ENCODE measurements at places on chromosomes 16 and 17.
A peak's percentile ranks its signal among the peaks of the same experiment; 100 is the strongest.

- DNase-seq = no peak
Measured at GRCh38 chr16:12132290-12132689, 155.8 kb downstream of the SNX29 start.

DNA sequence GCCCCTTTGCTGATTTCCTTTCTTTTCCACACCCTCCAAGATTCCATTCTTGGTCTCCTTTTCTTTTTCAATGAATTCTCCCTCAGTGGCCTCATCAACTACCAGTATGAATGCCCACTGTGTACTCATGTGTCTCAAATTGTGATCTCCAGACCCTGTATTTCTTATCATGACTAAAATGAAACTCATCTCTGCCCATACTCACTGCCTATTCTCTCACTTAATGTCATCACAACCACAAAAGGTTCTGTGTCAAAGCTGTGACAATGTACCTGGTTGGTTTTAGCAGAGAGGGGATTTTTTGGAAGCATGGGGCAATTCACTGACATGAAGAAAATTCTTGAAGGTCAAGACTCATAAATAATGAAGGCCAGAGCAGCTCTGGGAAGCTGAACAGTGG, 11.5 kb upstream of the TBX4 start:
- DNase-seq = no peak

DNA sequence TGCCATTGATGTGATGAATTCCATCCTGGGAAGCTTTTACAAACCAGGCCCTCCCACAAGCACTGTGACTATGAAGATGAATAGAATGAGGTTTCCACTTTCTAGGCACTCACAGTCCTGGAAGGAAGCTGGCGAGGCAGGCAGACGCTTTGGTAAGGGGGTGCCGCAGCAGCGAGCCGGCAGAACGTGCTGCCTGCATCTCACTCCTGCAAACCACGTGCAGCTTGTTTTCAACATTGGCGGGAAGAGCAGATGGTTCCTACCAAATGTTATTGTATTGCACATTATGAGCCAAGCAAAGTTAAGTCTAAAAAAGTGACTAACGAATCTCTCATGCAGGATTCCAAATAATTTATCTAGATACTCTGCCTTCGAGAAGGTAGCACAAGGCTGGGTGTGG, 3.7 kb upstream of the DNAI2 start:
- DNase-seq = no peak

DNA sequence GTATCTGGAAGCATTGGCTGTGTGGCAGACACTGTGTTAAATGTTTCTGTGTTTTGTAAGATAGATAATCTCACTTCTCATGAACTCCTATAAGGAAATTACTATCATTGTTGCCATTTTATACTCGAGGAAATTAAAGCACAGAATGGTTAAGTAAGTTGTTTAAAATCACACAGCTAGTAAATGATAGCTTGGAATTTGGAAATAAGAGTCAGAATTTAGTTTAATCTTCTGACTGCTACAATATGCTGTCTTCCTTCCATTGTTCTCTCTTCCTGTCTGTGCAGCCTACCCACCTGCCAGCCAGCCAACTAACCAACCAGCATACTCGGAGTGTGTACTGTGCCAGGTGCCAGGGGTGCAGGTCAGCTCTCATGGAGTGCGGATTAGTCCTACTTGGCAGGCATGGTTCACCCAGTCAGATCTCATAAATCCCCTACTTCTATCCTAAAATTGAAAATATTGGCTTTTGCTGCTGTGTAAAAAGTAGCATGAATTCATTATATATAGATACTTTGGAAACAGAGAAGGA, 79.9 kb upstream of the LGALS9 start:
- DNase-seq = no peak

DNA sequence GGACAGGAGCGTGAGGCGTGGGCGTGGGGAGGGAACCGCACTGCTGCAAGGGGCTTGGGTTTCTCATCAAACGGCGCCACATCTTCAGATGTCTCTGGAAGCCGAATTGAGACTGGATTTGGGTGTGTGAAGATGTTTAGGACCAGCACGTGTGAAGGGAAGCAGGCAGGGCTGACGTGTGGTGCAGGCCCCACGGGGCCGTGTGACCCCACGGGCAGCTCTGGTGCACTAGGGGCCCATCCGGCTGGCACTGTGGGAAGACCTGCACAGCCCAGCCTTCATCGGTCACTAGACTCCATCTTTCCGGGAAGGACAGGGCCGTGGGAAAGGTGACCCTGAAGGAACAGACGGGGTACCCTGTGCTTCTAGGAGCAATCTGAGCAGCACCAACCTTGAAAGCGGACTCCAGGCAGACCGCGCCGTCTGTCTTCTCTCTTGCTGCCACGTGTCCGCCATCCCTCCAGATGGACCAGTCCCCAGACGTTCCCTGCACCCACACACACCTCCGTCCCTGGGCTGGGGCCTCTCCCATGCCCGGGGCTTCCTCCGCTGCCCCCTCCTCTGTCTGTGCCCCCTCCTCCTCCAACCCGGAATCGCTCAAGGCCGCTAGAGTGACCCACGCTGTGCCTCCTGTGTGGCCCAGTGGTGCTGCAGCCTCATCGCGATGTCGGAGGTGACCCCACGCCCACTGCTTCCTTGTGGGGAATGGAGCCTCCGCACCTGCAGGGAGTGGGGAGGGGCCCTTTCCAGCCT, 23.4 kb upstream of the CBFA2T3 start:
- no peak for DNase-seq

DNA sequence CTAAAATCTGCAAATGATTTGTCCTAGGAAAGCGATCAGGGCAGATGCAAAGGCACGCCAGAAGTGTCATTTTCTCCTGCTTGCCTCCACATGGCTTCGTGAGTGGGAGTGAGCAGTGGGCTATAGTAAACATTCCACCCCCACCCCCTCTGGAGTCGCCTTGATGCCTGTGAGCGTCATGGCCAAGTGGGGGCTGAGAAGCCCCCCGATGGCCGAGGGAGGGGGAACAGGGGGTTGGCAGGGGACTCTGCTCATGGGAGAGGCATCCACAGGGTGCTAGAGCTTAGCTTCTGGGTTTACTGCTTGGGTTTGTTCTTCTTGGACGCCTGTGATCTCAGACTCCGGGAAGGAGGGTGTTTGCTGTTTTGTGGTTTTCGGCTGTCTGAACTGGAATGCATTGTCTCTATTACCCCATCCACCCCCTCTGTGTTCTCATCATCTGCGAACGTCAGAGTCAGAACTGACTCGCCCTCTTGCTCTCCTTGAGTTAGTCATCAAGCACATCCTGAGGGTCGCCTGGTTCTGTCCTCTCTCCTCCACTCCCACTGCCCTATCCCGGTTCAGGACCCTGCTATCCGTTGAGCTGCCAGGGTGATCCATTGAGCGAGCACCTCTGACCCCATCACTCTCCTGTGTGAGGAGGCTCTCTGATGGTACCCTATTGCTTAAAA, 15.4 kb downstream of the TNS4 start:
- peak; percentile 18 for DNase-seq

- DNase-seq = no peak
Measured at GRCh38 chr17:82754297-82755208, 2.7 kb downstream of the TBCD start.

DNA sequence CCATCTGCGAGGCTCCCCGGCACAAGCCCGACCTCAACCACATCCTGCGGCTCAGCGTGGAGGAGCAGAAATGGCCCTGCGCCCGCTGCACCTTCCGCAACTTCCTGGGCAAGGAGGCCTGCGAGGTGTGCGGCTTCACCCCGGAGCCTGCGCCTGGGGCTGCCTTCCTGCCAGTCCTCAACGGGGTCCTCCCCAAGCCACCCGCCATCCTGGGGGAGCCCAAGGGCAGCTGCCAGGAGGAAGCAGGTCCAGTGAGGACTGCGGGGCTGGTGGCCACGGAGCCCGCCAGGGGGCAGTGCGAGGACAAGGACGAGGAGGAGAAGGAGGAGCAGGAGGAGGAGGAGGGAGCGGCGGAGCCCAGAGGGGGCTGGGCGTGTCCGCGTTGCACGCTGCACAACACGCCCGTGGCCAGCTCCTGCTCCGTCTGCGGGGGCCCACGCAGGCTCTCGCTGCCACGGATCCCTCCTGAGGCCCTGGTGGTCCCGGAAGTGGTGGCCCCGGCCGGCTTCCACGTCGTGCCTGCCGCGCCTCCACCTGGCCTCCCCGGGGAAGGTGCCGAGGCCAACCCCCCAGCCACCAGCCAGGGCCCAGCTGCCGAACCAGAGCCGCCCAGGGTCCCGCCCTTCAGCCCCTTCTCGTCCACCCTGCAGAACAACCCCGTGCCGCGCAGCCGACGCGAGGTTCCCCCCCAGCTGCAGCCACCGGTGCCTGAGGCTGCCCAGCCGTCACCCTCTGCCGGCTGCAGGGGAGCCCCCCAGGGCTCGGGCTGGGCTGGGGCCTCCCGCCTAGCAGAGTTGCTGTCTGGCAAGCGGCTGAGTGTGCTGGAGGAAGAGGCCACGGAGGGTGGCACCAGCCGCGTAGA, 13.1 kb upstream of the PRR35 start:
- no peak for DNase-seq

DNA sequence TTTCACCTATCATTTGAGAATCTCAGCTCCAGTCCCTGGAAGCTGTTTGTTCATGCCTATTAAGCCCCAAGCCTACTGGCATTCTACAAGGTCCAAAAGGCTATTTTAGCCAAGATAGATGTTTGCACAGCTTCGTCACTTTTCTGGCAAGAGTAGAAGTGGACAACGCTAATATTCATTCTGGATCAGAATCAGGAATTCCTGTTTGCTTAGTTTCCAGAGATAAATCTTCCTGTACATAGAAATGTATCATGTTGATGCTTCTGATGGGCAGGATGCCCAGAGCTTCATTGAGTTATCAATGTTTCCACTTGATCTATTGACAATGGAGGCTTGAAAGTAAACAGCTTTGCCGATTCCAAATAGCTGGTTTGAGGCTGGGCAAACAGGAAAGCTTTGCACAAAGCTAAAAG, 260.7 kb upstream of the CA10 start:
- DNase-seq = no peak

GRCh38 chr17:59126809-59127417, 20.2 kb upstream of the TRIM37 start:
- no peak for DNase-seq

- DNase-seq = no peak
Measured at GRCh38 chr16:78211946-78212345, 112.5 kb downstream of the WWOX start.

DNA sequence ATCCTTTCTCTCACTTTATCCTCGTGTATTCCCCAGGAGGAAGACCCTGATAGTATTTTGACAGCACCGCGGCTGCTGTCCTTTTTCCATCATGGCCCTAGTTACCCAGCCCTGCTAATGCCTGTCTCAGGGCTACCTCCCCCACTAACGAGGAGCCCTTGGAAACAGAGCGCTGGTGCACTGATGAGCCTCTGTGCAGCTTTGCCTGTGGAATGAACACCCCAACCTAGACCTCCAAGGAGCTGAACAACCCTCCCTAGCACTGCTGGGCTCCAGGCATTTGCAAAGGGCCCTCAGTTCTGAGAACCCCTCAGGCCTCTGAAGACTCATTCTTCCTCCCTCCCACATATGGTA, 23.3 kb upstream of the CCL1 start:
- DNase-seq = no peak

DNA sequence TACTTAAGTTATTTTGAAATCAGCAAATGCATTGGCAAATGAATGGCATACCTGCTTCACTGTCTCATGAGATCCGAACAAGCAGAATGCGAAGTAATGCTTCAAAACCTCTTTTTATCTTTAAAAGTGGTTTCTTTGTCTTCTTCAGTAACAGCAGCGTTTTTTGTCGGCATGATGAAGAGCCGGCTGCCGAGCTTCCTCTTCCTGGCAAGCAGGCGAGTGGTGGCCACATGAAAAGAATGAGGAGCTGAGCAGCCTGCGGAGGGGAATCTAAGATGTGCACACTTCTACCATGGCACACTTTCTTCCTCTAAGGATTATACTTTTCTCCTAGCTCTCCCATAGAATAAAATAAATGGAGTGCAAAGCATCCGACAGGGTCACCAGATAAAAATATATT, 42.4 kb upstream of the AKTIP start:
- DNase-seq = no peak

DNA sequence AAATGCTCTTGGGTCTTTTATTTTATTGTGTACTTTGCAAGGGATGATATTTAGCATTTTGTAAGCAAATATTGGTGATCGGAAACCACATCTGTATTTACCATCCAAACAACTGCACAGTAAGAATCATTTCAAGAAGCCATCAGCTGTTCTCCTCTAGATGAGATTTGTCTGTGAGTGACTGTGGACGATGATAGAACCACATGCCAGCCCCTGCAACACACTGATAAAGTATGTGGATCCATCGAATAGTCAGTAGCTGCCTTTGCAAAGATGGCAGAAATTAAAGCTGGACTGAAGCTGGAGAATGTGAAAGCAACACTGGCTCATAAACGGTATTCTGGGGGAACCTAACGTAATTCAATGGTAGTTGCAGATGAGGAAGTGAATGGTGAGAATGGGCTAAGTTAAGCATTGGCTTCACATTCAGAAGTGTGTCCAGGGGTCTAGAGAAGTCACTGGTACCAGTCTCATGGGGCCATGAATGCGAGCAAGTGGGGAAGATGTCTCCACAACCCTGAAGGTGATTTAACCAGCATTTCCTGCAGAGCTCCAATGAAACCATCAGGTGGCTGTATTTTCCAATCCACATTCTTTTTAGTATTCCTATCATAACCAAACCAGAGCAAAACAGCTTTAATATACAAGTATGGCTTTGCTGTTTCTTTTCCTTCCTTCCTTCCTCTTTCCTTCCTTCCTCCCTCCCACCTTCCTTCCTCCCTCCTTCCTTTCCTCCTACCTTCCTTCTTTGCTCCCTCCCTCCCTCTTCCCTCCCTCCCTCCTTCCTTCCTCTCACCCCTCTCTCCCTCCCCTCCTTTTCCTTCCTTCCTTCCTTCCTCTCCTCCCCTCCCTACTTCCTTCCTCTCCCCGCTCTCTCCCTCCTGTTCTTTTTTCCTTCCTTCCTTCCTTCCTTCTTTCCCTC, 169.4 kb downstream of the ABCA8 start:
- no peak for DNase-seq

DNA sequence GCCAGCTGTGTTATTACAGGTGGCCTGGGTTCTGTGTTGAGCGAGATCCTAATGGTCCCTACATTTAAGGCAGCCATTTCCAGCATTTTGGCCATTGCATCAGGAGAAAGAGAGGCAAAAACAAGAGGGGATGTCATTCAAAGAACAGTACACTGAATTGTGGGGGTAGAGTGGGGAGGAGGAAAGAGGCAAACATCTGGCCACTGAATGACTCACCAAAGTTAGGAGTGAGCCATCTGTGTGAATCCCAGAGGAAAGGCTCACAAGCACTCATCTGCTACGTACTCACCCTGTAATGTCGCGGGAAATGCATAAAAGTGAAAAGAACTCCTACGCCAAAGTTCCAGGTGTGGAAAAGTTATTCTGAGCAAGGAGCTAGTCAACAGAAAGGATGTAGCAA, 16.7 kb downstream of the KRABD2 start:
- no peak for DNase-seq

DNA sequence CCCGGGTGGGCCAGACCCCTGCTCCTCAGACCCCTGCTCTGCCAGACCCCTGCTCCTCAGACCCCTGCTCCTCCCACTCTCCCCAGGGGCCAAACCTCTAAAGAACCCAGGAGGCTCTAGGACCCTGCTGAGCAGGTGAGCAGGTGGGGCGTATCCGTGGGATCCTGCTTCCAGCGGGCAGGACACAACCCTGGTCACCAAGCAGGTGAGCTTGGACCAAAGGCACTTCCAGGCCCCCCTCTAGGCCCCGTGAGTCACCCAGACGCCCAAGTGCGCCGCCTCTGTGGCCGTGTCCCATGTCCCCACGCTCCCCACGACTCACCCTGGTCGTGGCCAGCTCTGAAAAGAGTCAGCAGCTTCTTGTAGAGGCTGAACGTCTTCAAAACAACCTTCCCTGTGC, 5.0 kb downstream of the CYBC1 start:
- no peak for DNase-seq
